ENCODE measurements at places on chromosomes 4 and X.

DNA sequence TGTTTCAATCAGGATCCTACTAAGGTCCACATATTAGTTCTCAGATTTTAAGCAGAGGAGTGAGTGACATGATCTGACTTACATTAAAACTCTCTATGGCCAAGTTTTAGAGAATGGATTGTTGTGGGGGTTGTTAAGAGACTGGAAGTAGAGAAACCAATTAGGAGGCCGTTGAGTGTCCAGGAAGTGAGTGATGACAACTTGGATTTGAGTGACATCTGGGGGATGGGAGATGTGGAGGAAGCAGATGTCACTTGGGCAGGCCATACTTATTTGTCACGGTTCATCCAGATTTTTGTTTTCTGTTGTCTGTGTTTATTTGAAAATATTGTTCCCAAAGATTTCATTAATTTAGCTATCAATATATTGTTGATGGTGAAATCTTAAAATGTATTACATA, 28.3 kb downstream of the ADD1 start:
- DNase-seq: no peak

DNA sequence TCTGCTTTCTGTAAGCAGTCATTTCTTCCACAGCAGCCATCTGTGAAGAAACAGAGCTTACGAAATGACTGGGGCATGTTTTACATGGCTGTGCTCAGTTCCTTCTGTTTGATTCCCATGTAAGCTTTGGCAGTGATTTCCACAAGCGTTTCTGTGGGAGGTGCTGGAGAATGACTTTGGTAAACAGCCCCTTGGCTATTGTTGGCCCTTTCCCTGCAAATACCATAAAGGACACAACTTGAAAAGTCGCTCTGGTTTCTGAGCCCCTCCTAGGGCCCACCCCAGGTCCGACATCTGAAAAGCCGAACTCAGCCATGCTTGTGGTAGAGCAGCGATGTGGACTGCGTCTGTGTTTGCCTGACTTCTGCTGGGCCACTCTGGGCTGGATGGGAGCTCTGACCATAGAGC, 3.7 kb downstream of the LIMCH1 start:
- DNase-seq: no peak

GRCh38 chr4:113732967-113733527, 28.5 kb downstream of the CAMK2D start:
- no peak for DNase-seq

- DNase-seq: peak; percentile 70
Observed at GRCh38 chr4:76067652-76068286, 6.7 kb upstream of the ART3 start.
